ENCODE measurements at places on chromosomes 6 and 20. TPM values are rescaled to one million over a fixed set of nuclear protein-coding genes. Genes with fewer than 3 reads are reported as not detected.

DNA sequence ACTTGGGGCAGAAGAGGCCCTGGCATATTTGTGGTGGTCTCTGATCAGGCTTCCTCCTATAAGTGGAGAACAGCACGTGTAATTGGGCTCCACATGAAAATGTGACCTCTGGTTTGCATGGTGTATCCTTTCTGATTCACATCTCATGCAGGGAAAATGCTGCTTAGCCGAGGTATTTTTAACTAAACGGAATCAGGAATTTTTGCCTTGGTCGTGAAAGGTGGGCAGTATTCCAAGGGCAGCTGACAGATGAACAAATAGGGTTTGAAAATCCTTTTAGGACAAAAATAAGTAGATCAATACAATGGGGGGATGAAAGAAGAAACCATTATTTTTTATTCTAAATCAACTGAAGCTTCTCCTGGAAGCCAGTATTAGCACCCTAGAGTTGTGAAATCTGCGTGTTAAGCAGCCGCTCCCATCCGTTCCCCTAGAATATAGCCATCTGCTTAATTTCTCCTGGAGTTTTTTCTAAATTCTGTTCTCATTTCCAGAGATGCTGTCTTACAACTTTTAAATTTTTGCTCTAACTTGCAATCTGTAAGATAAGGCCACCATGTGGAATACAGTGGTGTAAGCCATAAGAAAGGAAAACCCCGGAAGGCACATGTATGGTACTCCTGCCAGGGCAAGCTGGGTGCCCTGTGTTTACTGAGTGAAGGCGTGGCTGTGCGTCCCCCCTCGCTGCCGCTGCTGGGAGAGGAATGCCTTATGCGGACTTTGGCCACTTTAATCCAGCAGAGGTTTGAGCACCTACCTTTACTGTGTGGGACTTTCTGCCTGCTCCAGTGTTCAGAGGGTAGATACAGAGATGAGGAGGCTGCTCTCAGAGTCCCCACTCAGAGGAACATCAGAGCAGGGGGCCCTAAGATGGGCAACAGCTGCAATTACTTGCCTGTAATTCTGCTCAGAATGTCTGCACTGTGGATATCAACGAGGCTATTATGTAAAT lies 52.4 kb downstream of the SYNJ2 start:
- DNase-seq, result no peak

DNA sequence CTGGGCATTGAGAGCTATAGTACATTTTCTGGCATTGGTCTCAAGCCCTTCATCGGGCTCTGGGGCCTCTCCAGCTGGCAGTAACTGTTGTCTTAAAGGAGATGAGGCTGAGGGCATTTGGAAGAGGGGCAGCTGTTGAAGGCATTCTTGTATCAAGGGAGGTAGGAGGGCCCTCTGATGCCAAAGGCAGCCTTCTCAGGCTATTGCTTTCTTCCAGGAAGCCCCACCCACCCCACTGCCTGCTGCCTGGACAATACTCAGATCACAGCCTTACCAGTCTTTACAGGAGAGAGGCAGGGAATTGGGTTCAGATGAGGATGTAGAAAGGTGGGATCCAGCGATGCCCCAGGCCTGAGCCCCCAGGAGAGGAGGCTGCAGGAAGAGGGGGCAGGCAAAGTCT lies 46.0 kb downstream of the CPXM1 start:
- DNase-seq, result no peak

The FILIP1 gene
- 1.3 TPM for total RNA-seq

GRCh38 chr20:58571693-58572427 lies 56.7 kb upstream of the APCDD1L start:
- DNase-seq, result peak; percentile 74

- peak; percentile 92 for DNase-seq
Measured at GRCh38 chr20:24785141-24786110, 163.6 kb upstream of the CST7 start.

- DNase-seq, result no peak
Measured at GRCh38 chr6:145885431-145885830, 70.8 kb upstream of the FBXO30 start.

DNA sequence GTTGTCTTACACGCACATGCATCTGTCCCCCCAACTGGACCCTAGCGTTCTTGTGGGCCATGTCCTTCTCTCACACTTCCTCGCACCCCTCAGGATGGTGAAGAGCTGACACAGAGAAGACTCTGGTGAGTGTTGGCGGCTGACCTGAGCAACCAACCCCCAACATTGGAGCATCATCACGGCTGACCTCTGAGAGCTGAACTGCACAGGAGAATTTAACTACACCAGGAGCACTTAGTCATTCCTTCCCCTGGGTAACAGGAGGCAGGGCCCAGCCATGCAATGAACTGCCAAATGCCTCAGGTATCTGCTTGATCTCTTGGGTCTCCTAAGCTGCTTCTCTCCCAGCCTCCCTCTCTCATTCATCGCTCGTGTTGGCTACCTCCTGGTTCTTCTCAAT lies 88.5 kb downstream of the PSMG4 start:
- DNase-seq, result peak; percentile 64

DNA sequence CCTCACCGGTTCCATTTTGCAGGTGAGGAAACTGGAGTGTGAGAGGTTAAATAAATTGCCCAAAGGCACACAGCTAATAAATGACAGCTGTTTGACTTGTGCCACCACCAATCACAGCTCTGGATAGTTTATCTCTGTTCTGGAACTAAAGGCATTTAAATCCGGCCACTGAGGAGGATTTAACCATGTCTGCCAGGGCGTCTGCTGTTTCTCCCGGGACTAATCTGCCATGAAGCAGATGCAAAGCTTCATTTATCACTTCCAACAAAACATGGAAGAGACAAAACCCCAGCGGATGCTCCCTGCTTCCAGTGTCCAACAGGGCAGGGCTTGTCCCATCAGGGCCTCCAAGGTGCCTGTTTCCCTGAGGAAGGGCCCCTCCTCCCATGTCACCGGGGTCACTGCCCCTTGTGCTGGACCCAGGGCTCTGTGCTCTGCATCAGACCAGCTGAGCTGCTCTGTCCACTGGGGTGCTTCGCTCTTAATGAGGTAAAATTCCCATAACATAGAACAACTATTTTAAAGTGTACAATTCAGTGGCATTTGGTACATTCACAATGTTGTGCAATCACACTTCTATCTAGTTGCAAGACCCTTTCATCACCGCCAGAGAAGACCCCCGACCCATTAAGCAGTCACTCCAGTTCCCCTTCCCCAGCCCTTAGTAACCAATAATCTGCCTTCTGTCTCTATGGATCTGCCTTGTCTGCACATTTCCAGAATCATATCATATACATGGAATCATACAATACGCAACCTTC lies 244.3 kb downstream of the PTPRT start:
- DNase-seq, result no peak

The SLC12A5 gene
- 0.37 TPM for total RNA-seq

The MEI4 gene
- total RNA-seq, result not detected

Measured in M059J (cell line).